ENCODE measurements at places on chromosomes 13 and 19.
A peak's percentile ranks its signal among the peaks of the same experiment; 100 is the strongest.

DNA sequence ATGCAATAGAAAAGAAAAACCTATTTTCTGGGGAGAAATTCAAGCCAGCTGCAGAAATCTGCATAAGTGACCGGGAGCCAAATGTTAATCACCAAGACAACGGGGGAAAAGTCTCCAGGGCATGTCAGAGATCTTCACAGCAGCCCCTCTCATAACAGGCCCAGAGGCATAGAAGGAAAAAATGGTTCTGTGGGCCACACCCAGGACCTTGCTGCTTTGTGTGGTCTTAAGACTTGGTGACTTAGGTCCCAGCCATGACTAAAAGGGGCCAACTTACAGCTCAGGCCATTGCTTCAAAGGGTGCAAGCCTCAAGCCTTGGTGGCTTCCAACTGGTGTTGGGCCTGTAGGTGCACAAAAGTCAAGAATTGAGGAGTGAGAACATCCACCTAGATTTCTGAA lies 2847.6 kb upstream of the PCDH20 start:
- DNase-seq, result no peak

- peak; percentile 35 for DNase-seq
Measured at GRCh38 chr19:56333506-56333905, 18.9 kb upstream of the ZSCAN5A start.

DNA sequence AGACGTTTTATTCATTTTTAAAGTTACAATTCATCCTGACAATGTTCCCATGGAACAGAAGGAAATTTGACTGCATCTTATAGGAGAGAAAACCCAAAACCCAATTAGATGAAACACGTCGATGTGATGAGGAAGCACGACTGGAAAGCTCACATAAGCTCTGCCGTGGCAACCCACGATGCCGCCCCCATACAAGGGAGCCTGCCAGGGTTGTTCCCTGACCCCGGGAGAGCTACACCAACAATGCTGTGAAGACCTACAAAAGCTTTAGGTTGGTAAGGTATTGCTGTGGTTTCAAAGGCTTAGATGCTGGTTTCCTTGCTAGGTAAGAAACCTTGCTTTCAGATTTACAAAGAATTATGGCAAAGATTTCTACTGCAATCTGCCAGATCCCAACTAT lies 393.1 kb downstream of the KLF12 start:
- no peak for DNase-seq

GRCh38 chr13:32165796-32166195 lies 134.2 kb downstream of the FRY start:
- no peak for DNase-seq

- DNase-seq, result no peak
Measured at GRCh38 chr19:31148671-31149070, 200.6 kb downstream of the TSHZ3 start.

DNA sequence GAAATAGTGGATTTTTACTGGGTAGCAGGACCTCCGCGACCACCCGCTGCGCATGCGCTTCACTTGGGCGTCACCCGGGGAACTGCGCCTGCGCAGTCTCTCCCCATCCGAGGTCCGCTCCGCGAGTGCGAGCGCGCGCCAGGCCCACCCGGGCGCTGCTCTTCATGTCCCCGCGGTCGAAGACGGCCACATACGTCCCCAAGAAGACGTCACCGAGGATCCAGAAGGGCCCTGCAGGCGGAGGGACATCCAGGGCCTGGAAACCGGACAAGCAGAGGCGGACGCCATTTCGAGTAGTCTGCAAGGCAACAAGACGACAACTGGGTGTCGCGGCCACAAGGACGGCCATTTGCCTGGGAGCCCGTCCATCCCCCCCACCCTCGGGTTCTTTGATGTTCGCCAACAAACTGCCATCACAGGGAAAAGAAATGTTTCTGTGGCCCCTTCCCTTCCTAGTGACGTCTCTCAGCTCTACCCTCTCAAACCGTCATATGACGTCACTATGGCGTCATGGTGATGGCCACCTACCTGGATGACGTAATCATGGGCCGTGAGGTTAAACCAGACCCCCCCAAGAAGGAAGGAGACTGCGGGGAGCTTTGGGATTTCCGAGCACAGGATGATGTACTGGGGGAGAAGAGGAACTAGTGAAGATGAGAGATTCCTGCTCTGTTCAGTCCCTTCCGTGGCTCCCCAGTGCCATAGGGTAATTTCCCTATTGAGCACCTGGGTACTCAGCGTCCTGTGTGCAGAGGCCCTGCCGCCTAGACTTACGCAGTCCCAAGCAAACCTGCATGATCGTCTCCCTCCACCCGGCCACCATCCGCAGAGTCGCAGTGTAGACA lies 6.7 kb downstream of the NAPSA start:
- peak; percentile 14 for DNase-seq

GRCh38 chr19:2315818-2316353 lies 7.9 kb upstream of the LINGO3 start:
- DNase-seq, result peak; percentile 42

DNA sequence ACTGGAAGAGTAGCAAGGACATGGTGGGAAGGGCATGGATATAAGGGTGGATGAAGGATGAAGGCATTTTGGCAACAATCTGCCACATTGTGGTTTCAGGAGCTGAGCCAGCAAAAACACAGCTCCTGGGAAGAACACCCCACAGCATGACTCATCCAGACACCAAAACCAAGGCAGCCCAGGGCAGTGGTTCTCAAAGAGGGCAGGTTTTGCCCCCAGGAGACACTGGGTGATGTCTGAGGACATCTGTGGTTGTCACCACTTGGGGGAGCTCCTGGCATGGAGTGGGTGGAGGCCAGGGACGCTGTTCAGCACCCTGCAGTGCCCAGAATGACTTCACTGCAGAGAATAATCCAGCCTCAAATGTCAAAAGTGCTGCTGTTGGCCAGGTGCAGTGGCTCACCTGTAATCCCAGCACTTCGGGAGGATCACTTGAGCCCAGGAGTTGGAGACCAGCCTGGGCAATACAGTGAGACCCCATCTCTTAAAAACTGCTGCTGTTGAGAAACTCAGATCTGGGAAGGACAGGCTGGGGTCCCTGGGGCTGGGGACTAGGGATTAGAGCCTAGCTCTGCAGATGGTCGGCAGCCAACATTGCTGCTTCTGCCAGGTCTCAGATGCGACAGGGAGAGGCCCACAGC lies 16.1 kb downstream of the ZFR2 start:
- DNase-seq, result peak; percentile 32

GRCh38 chr19:39200803-39201115 lies 3.3 kb downstream of the SYCN start:
- DNase-seq, result no peak

DNA sequence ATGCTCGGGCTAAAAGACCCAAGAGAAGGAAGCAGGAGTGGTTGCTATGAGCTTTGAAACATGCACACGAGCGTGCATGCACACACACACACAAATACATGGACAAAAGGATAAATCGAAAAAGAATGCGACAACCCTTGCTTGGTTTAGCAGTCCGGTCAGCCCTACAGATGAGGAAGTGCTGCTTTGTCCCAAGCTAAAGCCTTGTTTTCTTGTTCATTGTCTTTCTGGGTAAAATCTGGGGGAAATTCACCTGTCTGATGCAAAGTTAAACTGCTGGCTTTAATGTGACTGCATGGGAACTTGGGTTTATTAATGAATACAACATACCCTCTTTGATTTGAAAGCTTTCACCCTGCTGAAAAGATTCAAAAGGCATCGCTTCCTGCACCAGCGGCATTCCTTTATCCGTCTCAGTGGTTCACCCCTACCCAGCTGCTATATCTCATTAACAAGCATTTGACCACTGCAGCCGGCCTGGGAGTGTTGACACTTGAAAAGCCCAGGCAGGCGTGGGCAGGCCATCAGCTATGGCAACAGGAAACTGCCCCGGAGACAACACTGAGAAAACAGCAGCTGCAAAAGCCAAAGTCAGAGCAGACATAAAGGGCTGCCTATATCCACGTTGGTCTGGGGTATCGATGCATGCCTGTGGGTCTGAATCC lies 301.7 kb downstream of the NDFIP2 start:
- DNase-seq, result no peak

DNA sequence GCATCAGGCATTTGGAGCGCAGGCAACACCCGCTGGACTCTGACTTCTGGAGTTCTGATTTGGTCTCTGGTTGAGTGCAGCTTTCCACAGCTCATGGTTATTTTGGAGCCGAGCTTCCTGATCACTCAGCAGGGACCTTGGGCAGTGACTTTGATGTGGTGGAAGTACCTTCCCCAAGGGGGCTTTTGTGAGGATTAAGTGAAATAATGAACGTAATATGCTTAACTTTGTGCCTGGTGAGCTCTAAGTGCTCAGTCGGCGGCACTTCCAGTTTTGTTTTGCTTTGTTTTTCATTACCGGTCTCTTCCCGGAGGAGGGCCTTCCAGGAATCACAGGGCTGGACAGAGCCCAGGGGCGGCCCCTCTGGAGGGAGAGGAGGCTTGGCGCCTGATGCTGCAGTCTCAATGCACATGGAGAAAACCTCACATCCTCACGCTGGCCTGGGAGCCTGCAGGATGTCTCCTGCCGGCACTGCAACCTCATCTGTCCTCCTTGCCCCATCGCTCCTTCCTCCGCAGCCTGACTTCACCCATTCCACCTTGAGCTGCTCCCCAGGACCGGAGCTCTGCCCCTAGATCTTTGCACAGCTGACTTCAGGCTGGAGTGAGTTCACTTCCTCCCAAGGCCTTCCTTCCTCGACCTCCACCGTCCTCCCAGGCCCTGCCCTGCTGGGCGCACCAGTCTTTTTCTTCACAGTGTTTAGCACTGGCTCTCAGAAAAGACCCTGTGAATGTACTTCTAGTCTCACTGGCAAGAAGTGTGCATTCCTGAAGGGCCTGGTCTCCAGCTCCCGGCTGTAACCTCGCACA lies 1.5 kb downstream of the PLEKHF1 start:
- DNase-seq, result peak; percentile 57

DNA sequence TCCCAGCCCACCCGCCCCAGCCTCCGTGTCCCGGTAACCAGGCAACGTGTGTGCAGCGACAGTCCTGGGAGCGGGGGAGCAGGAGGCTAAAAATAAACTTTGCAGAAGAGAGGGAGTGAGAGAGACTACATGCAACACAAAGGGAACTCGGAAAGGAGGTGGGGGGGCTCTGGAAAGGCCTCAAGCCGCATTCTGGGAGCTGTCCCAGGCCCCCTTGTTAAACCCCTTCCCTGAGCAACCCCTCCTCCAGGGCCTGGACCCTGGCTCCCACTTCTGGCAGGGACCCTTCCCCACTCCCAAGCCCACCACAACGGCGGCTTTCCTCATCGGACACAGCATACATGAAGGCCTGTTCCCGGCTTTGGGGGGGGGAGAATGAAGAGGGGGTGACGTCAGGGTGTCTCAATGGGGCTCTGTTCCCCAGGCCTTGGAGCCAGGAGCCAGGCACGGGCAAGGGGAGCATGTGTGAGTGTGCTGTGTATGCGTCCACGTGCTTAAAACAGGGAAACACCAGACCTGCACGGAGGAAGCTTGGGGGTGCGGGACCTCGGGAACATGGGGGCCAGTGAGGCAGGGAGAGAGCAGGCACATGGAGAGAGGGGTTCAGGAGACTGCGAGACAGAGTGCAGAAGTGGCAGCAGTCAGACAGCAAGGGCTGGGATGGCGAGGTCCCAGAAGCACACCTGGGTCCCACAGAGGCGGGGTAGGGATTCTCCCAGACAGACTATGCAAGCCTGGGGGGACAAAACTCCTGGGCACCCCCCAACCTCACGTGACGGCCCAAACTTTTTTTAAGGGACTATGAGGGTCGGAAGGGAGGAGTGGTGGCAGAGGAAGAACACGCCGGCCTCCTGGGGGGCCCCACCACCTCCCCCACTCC lies 2.3 kb downstream of the ERF start:
- no peak for DNase-seq

GRCh38 chr19:8403820-8404109 lies 9.3 kb upstream of the MARCHF2 start:
- no peak for DNase-seq

DNA sequence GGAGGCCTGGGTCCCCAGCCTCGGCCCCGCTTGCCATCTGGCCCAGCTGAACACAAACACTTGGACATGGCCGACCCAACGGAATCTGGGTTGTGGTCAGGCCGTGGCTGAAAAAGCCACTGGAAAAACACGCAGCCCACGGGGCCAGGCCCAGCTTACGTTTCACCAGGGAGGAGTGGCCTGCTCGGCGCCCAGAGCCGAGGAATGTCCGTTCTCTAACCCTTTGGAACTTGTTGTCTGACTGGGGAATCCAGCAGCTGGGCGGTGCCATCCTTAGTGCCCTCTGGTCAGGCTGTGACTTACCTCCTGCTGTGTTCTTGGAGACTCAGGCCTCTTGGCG lies 13.8 kb downstream of the CILP2 start:
- DNase-seq, result no peak

- no peak for DNase-seq
Measured at GRCh38 chr19:43553656-43554055, 20.7 kb downstream of the ZNF575 start.

DNA sequence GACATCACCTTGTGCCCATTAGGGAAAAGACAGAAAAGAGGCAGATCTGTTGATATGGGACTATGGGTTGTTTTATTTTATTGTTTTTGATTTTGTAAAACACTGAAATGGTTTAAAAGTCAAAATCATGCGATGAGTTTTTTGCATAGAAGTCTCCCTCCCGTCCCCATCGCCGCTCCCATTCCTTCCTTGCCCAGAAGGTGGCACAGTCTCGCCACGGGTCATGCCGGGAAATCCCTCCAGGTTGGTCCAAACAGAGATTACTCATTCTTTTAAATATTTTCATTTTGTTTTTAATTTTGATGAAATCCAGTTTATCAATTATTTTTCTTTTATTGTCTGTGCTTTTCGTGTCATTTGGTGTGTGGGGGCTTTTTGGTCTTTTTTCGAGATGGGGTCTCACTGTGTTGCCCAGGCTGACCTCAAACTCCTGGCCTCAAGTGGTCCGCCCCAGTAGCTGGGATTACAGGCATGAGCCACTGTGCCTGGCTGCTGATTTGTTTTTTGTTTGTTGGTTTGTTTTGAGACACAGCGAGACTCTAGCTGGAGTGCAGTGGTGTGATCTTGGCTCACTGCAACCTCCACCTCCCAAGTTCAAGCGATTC lies 9.2 kb downstream of the PGPEP1 start:
- DNase-seq, result no peak

DNA sequence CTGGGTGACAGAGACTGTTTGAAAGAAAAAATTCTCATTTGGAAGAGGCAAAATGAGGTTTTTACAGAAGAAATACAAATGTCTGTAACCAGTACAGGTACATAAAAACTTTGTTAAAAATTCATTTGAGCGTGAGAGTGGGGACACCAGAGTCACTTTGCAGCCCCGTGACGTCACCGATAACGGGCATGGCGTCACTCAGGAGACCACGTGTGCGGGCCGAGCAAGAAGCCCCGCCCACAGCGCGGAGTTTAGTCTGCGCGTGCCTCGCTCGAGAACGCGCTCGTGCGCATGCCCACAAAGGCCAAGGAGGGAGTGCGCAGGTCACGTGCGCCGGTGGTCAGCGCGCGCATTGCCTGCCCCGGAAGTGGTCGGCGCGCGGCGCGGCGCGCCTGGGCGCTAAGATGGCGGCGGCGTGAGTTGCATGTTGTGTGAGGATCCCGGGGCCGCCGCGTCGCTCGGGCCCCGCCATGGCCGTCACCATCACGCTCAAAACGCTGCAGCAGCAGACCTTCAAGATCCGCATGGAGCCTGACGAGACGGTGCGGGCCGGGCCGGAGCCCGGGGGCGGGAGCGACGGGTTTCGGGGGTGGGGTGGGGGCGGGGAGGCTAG lies at the start of gene RAD23A:
RAD23A (plus strand) TSS at position 384 of the 613 bp plus-strand sequence; CDS start at position 471, 87 bp downstream.
- DNase-seq, result peak; percentile 95

- DNase-seq, result peak; percentile 63
Measured at GRCh38 chr19:36418287-36419001, at the start of gene ZFP82. Gene ZFP82, minus strand, starts transcription at chr19:36418644. Its CDS starts 8,855 bp downstream, at chr19:36409789.

Data from GM04504 (cell line).